Activated T-cell treated with anti-CD3 and anti-CD28 coated beads for 24 hours (primary cell): ENCODE measurements at places on chromosomes 13 and 19.

DNA sequence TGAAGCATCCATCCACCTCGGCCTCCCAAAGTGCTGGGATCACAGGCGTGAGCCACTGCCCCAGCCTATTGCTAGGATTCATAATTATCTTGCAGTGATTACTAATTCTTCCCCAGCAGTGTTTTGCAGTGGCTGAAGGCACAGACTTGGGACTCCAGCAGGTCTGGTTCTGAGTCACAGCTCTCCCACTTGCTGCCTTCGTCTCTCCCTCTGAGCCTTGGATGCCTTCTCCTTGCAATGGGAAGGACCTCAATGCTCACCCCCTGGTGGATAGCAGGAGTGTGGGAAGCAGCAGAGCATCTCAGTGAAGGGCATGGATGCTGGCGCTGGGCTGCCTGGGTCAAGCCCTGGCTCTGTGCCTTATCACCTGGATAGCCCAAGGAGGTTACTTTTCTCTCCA lies 37.6 kb upstream of the SHKBP1 start:
- DNase-seq, result no peak

GRCh38 chr13:96090240-96091101 lies 564 bp downstream of the HS6ST3 start:
- no peak for DNase-seq

DNA sequence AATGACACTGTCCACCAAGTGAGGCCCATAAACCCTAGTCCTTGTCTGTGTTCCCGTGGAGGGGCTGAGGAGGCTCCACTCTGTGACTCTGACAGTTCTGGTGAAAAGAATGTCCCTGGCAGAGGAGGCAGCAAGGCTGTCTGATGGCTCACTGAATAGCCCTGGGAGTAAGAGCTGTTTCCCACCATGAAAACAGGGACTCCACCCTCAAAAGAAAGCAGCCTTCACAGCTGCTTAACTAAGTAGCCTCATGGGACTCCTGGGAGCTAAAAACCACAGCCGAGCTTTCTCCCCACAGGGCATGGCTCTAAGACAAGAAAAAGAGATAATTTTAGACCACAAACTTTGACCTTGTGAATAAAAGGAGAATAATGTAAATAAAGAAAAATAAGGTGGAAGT lies 135.1 kb upstream of the FRY start:
- DNase-seq, result no peak

DNA sequence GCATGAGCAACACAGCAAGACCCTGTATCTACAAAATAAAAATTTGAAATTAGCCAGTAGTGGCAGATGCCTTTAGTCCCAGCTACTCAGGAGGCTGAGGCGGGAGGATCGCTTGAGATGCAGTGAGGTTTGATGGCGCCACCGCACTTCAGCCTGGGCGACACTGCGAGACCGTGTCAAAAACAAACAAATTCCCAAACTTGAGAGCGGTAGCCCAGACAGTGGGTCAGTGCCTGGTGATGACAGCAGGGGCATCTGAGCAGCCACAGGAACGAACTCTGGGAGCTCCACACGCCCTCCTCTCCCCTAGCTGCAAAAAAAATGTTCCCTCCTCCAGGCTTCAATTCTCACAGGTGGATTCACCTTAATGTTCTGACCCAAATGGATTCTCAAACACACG lies 14.1 kb downstream of the ZNF490 start:
- no peak for DNase-seq
